Activated CD4-positive, alpha-beta T cell treated with anti-CD3 and anti-CD28 coated beads, Interleukin-2, Interleukin-6, amounts not matched to agents 100 ng/mL and 50 ng/mL, durations not matched to agents 16 hours and 8 hours (primary cell): ENCODE measurements at places on chromosomes 2 and 18.

DNA sequence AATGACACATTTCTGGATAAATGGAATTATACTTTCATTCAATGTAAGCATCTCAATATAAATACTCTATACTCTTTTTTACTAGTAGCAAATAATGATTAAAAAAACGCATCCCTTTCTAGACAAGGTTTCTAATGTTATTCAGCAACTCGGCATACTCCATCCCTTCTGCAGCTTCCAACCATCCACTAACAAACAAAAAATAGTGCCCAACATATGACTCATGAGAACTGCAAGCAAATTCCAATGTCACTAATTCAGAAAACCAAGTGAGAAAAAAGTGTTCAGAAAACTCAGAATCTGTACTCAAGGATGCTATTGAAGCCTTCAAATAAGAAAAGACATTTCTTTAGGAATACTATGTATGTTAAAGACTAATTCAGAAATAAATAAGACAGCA lies 140.0 kb downstream of the BAZ2B start:
- DNase-seq = no peak

DNA sequence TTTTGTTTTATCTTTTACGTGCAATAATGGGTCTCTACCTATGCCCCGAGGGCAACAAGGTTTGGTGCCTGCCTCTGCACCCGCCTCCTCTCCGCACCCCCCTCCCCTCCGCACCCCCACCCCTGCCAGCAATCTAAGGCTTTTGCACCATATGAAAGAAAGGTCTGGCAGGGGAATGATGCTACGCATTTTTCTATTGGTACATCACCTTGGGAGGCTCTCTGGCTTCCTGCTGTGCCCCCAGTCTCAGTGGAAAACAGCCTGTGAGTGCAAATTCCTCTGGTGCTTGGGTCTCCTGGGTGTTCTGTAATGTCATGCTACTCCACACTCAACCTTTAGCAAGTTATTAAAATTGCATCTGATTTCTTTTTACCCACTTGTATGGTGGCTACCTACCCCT lies 161.3 kb upstream of the SMAD7 start:
- DNase-seq = no peak

DNA sequence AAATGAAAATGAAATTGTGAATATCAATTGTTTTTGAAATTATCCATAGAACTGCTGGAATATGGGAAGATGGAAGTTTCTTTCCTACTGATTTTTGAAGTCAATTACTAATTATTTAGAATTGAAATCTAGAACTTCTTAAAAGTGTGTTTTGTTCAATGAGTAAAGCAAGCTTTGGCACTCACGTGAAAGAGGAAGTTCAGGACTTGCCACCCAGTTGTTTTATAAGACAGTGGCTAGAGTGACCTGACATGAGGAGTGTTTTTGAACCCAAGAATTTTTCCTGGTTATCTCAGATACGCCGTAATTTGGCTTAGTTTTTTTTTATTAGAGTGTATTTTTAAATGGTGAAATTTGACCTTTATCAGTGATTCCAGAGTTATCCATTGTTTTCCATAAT lies 3.5 kb downstream of the MXD1 start:
- DNase-seq = no peak

DNA sequence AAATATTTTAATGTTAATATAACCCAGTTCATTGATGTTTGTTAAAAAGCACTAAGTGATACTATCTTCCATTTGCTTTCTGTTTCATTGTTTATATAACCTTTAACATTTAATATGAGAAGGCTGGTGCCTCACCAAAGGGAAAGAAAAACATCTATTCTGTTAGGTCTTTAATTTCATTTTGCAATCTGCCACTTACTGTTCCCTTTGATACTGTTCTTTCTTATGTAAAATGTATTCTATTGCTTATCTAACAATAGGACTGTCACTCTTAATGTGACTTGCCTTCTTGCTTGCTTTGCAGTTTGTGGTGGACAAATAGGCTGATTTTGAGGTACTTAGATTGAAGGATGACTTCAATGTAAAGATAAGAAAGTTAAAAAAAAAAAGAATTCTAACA lies 1666.1 kb upstream of the DDX18 start:
- no peak for DNase-seq

DNA sequence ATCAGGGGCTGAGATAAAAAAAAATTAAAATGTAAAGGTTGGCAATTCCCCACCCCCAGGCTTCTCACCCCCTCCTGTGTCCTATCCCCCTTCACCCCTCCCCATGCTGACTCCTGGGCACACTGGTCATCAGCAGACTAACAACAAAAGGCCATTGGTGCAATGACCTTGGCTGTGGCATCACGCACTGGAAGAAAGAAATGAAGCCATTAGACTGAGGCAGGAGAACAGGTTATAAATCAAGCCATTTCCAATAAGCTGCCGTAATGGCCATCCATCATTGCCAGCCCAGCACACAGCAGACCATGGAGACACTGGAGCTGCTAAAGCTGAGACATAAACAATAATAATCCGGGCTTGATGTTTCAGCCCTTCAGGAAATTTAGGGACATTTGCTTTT lies 342.4 kb upstream of the ETAA1 start:
- no peak for DNase-seq

- no peak for DNase-seq
These were observed 27.4 kb upstream of the FZD7 start for GRCh38 chr2:202006301-202006700.

DNA sequence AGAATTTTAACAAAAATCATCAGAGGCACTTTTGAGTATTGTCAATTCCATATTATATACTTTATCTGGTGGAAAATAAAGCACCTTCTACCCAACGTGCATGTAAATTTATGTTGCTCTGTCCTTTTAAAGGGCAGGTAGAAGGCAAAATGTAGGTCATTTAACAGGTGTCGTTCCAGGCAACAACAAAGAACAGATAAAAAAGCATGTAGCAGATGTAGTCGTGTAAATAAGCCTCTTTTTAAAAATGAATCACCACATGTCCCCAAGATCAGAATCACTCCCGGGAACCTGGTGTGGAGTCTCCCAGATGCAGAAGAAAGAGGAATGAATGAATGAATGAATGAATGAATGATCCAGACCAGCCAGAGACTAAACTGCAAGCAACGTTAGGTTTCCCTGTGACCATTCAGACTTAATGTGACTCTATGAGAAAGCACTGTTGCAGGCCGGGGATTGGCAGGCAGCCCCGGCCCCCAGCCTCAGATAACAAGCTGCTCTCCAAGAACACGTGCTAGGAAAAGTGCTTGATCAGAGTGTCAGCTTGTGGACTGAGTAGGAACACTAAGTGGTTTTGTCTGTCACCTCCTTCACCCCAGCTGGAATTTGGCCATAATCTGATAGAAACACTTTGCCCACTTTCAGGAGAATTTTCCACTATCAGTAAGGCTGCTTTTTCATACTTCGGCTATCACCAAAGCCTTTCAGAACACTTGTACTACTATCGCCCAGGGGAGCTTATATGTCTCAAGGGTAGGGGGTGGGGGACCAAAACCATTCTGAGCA lies 100.6 kb downstream of the CDK15 start:
- no peak for DNase-seq

DNA sequence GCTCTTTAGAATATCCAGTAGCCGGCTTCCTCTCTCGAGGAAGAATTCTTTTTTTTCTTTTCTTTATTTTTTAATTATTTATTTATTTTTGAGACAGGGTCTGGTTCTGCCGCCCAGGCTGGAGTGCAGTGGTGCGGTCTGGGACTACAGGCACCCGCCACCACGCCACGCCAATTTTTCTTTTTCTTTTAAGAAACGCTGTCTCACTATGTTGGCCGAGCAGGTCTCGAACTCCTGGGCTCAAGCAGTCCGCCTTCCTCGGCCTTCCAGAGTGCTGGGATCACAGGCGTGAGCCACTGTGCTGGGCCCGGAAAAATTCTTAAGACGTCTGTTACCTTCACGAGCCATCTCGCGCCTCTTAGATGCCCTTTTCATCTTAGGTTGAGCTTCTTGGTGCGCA lies 931 bp upstream of the TMEM131 start:
- no peak for DNase-seq

GRCh38 chr2:105239924-105240323 lies 1.6 kb upstream of the GPR45 start:
- no peak for DNase-seq

DNA sequence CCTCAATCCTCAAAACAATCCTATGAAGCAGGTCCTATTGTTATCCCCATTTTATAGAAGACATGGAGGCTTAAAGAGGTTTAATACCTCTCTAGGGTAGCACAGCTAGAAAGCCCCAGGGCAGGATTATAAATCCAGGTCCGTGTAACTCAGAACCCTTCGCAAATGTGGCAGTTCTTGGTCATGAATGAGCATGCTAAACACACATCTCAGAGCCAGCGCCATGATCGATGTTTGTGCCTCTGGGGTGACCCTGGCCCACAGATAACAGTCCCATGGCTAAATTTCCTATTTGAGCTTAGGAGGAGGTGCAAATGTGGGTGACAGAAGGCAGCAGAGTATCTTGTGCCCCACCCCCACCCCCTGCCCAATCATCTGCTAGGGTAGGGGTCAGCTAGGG lies 17.5 kb downstream of the DNMT3A start:
- DNase-seq = no peak

GRCh38 chr2:53209679-53210458 lies 557.7 kb upstream of the CHAC2 start:
- no peak for DNase-seq

GRCh38 chr18:49980896-49981295 lies 167.6 kb upstream of the ACAA2 start:
- no peak for DNase-seq

DNA sequence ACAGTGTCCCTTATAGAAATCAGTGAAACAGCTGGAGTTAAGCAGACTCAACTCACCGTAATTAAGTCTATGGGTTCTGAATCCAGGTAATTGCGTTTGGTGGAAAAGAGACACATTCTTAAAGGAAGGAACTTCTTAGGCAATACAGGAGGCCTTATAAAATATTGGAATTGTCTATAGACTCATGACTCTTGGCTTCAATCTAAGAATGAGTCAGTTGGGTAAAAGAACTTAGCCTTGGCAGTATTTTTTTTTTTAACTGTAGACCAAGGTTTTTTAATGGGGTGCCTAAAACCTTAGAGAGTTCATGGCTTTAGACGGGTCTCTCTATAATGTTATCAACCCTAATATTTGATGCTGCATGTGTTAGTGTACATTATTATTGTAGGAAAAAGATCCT lies 47.6 kb downstream of the CCDC85A start:
- no peak for DNase-seq

DNA sequence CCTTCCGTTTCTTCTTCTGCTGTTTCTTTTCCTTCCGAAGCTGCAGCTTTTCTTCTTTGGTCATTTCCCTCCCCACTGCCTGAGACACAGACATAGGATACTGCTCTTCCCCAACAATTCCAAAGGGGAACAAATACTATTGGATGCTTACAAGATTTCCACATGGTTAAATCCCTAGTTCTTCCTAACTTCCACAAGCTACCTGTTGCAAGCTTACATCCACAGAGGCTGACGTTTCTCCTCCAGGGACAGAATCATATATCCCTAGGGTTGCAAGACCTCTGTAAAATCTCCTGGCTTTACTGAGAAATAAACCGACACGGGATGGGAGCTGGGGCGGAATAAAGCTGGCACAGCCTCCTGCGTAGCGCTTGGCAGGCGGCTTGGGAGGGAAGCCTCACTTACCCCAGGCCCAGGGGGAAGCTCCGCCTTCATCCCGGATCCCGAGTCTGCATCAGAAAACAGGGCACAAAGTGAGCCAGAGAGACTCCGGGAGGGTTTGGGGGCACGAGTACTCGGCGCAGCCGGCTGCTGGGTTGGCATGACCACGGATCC lies 590 bp downstream of the EIF2B4 start:
- DNase-seq = no peak

GRCh38 chr18:36308711-36309435 lies 11.4 kb downstream of the FHOD3 start:
- no peak for DNase-seq

GRCh38 chr2:98727369-98728087 lies 3.4 kb downstream of the MGAT4A start:
- no peak for DNase-seq

GRCh38 chr2:159196393-159196925 lies 90.0 kb downstream of the WDSUB1 start:
- no peak for DNase-seq

DNA sequence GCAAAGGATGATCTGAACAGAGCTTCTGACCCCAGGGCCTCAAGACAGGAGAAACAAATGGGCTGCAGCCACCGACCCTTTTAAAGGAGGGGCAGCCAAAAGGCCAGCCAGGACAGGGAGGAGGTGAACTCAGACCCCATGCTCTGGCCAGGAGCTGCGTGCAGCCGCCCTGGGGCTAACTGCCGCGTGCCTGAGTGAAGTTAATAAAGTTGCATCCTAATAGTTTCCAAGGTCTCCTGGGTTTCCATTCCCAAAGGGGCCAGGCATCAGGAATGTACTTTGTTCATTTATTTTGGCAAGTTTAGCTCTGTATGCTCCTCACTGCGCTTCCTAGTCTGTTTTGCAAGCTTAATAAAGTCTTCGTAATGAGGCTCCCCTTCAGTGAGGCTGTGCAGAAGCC lies 60.7 kb downstream of the EN1 start:
- DNase-seq = no peak

DNA sequence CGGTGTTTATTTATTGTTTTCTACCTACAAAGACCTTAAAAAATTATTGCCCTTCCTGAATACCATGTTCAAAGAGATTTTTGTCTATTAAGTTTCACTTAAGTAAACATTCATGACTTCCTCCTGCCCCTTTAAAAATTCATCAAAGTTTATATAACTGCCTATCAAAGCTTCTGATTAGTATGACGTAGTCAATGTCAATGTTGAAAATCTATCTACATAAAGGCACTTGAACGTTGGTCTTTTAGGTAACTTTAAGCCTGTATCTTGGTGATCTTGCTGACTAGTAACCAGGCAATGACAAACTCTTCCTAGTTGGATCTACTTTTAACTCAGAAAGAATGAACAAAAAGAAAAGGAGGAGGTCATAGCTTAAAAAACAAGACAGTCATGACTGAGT lies 97.2 kb downstream of the MAIP1 start:
- DNase-seq = no peak

- no peak for DNase-seq
These were observed 886.5 kb downstream of the CNTNAP5 start for GRCh38 chr2:124911560-124911959.

DNA sequence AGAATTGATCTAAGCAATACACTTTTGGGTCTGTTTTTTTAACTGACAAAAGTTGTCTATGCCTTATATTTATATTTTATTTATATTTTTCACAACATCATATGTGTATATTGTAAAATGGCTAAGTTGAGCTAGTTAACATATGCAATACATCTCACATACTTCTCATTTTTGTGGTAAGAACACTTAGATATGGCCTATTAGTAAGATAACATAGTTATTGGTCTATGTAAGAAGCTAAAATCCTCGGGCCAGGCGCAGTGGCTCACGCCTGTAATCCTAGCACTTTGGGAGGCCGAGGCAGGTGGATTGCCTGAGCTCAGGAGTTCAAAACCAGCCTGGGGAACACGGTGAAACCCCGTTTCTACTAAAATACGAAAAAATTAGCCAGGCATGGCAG lies 275.6 kb upstream of the ID2 start:
- DNase-seq = no peak

DNA sequence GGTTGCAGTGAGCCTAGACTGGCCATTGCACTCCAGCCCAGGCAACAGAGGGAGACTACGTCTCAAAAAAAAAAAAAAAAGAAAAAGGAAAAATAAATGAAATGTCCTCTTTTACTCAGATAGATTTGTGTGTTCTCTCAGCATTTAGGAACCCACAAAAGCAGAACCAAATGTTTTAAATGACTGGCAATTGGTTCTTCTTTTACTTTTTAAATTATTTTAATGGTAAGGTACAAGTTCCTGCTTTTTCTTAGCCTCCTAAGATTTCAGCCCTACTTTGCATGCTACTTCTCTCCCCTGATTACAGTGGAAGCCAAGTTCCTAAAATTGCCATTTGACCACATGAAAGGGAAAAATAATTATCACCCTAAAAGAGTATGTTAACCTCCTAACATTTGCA lies 23.5 kb downstream of the SRSF7 start:
- DNase-seq = no peak

- DNase-seq = no peak
These were observed 762 bp downstream of the INO80C start for GRCh38 chr18:35497027-35497369.
